ENCODE measurements at places on chromosomes 3 and 15. TPM values are rescaled to one million over a fixed set of nuclear protein-coding genes. Genes with fewer than 3 reads are reported as not detected.

SST gene
- not detected for total RNA-seq

MBNL1 gene
- 188 TPM for total RNA-seq

ACKR4 gene
- total RNA-seq: 0.18 TPM

TLR9 gene
- not detected for total RNA-seq

TRPM1 gene
- 0.19 TPM for total RNA-seq

GPR149 gene
- not detected for total RNA-seq

OR5K2 gene
- not detected for total RNA-seq

IREB2 gene
- total RNA-seq: 29.9 TPM

A4GNT gene
- not detected for total RNA-seq

MESP2 gene
- 0.18 TPM for total RNA-seq

RTP4 gene
- total RNA-seq: 0.18 TPM

GOLGA8T gene
- not detected for total RNA-seq

ALS2CL gene
- 8.5 TPM for total RNA-seq

PLA2G4B gene
- total RNA-seq: 0.27 TPM

CNTN4 gene
- total RNA-seq: under 0.01 TPM

SH2D7 gene
- total RNA-seq: not detected

SEMA6D gene
- total RNA-seq: 2.2 TPM

DAZL gene
- not detected for total RNA-seq

ACSBG1 gene
- not detected for total RNA-seq

MINAR1 gene
- total RNA-seq: 0.56 TPM
